ENCODE measurements at places on chromosomes 2 and 18. TPM values are rescaled to one million over a fixed set of nuclear protein-coding genes. Genes with fewer than 3 reads are reported as not detected.
A peak's percentile ranks its signal among the peaks of the same experiment; 100 is the strongest.

The TUBB8B gene
- not detected for total RNA-seq

DNA sequence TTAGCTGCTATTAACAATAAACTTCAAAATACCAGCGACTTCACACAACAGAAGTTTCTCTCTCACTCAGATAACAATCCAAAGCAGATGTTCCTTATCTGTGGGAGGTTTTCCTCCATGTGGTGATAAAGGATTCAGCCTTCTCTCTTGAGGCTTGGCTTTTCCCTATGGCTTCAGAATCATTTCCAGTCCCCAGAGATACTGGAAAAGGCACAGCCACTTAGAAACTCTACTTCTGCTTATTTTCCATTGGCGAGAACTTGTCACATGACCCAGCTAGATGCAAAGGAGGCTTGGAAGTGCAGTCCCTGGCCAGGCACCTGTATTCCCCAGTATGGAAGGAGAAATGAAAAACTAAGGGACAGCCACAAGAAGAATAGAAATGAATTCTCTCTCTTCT is 344.8 kb downstream of the MTX2 start:
- no peak for DNase-seq

- no peak for DNase-seq
Measured at GRCh38 chr2:144430722-144431391, 89.1 kb downstream of the ZEB2 start.

GRCh38 chr2:188495969-188496431 is 204.3 kb downstream of the GULP1 start:
- peak; percentile 84 for DNase-seq
